ENCODE measurements at places on chromosomes 13 and 19.
A peak's percentile ranks its signal among the peaks of the same experiment; 100 is the strongest.

DNA sequence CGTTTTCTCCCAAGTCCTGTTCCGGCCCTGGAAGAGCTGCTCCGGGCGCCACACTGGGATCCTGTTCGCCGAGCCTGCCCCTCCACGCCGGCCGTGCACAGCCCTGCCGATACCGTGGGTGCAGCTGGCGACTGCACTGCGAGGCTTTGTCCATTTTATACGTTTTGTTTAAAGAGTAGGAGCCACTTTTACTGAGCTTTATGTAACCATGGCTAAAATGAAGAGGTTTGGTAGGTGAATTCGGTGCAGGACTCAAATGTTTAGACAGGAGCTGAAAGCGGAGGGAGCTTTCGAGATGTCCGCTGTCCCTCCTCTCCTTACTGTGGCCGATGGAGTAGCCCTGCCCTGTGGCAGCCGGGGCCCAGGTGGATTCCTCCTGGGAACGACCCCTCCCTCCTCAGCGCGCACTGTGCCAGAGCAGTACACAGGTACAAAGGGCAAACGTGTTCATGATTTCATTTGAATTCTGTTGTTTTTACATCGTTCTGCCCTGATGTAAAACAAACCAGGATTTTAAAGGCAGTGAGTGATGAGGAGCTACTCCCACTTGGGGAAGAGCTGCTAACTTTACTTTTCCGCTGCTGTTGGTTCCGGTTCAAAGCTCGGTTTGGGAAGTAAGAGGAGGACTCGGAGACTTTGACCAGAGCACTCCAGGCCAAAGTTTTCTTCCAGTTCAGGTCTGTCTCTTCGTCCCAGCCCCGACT is 1.7 kb downstream of the COL4A2 start:
- DNase-seq: no peak

GRCh38 chr19:58007285-58007684 is 4.7 kb upstream of the ZNF606 start:
- no peak for DNase-seq

- peak; percentile 17 for DNase-seq
These were observed 21.1 kb upstream of the ZNF766 start for GRCh38 chr19:52248241-52248640.

- DNase-seq: no peak
These were observed 15.2 kb downstream of the LNX2 start for GRCh38 chr13:27605099-27605498.

GRCh38 chr13:50094615-50095293 is 79.5 kb downstream of the KCNRG start:
- DNase-seq: no peak

DNA sequence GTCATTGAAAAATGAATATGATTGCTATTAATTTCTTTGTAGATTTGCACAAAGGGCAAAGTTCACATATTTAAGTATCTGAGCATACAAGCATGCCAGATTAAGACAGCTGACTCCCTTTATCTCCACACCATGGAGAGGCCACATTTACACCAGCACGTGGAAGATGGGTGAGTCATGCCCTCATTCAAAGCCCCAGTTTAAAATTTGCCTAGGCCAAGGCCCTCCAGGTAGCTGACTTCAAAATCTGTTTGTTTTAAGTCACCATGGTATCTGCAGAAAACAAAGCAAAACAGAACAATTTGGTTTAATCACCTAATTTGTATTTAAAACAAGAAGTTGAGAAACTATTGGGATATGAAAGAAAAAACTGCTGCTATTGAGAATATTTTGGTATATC is 109.2 kb downstream of the ESD start:
- no peak for DNase-seq

GRCh38 chr13:47774671-47774994 is 226.4 kb downstream of the SUCLA2 start:
- no peak for DNase-seq

GRCh38 chr19:10800488-10800887 is 35.5 kb downstream of the TMED1 start:
- DNase-seq: no peak

DNA sequence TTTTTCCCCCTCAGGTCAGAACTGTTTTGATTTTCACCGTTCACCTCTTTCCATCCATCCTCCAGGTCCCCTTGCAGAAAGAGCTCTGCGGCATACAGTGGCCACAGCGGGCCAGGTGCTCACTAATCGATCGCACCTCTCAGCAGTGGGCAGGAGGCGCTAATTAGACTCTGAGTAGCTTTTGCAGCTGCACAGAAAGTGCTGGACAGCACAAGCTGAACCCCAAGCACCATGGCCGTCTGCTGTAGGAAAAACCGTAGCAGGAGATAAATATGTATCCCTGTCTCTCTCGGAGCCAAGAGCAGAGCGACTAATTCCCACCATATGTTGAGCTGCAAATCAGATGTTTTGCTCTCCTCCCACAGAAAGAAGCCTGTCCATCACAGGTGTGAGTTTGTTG is 54.4 kb downstream of the PEX11G start:
- no peak for DNase-seq

- no peak for DNase-seq
These were observed 15.7 kb downstream of the ARID3A start for GRCh38 chr19:941292-942132.

GRCh38 chr19:524062-524674 is 7.4 kb upstream of the CDC34 start:
- DNase-seq: no peak

DNA sequence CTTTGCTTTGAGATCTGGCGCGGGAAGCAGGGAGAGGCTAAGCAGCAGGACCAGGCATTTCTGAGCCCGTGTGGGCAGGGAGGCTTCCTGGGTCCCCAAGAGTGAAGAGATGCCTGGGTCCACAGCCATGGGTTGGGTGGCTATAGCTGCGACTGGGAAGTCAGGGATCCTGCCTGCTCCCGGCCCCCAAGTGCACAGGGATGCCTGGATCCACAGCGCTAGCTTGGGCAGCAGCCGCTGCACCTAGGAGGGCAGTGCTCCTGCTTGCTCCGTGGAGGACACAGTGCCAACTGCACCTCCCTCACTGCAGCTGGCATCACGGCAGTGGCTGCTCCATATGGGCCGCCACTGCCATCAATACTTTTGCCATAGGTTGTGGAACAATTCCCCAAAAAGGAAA is 384.7 kb downstream of the PCDH9 start:
- DNase-seq: no peak

- DNase-seq: no peak
These were observed 31.0 kb upstream of the MIER2 start for GRCh38 chr19:375395-376110.

GRCh38 chr19:45906221-45906620 is 3.8 kb upstream of the MYPOP start:
- no peak for DNase-seq

DNA sequence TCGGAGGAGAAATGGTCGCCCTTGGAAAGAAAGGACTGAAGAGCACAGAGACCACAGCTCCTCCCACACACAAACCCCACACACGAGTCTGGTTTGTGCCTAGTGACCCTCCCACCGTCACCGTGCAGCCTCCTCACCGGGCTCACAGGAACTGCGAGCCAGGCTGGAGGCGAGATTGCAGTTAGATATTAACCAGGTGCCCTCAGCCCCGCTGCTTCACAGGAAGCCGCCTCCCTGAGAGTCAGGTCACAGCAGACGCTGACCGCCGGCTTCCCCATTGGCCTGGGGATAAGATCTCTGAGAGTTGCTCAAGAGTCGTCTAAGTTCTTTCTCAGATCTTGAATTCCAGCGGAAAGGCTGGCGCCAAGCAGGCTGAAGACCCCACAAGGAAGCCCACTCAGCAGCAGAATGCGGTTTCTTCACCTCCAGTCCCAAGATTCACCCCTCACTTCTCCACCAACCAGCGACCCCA is 870 bp downstream of the ZNF44 start:
- DNase-seq: no peak

DNA sequence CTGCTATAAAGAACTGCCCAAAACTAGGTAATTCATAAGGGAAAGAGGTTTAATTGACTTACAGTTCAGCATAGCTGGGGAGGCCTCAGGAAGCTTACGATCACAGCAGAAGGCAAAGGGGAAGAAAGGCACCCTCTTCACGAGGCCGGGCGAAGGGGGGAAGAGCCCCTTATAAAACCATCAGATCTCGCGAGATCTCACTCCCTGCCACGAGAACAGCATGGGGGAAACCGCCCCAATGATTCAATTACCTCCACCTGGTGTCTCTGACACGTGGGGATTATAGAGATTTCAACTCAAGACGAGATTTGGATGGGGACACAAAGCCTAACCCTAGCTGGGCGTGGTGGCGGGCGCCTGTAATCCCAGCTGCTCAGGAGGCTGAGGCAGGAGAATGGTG is 42.8 kb downstream of the SLC6A16 start:
- DNase-seq: no peak

DNA sequence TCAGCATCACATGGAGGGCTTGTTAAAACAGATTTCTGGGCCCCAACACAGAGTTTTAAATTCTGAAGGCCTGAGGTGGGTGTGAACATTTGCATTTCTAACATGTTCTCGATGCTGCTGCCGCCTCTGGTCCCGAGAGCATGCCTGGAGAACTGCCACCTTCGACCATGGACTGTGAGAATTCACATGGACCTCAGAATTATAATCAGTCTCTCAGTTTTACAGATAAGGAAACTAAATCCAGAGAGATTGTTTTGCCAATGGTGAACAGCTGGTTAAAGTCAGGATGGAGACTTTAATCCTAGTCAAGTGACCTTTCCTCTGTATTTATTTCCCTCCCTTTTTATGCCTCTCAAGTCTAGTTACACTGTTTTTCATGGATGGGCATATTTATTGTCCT is 14.7 kb downstream of the ALOX5AP start:
- DNase-seq: no peak

DNA sequence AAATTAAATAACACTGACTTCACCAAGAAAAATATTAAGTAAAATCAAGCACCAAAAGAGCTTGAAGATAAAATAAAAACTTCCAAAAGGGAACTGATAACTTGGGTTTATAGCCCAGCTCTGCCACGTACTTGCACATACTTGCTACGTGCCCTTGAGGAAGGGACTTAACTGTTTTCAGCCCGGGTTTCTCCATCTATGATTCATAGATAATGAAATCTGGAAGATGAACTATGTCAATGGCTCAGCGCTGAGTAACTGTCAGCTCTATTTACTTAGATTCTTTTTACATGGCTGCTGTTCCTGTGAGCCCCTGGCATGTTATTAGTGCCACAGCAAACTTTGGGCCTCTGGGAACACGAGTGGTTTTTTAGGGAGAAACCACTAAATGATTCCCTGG is 9.6 kb upstream of the ZC3H13 start:
- no peak for DNase-seq

DNA sequence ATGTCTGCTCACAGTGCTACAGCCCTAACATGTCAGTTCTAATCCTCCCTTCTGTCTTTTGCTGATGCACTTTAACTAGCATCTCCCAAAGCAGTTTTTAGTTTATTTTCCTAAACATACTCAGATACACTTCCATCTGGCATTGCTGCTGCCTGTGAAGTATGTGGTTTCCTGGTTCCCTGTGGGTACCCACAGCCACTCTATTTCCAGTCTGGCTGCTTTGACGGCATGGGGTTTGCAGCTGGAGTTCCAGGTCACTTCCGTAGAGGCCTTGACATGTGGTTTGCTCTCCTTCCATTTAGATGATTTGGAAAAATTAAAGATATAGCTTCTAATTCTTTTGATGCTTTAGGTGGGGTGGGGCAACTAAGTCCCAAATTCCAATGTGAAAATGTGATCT is 375.5 kb downstream of the PCDH20 start:
- no peak for DNase-seq

DNA sequence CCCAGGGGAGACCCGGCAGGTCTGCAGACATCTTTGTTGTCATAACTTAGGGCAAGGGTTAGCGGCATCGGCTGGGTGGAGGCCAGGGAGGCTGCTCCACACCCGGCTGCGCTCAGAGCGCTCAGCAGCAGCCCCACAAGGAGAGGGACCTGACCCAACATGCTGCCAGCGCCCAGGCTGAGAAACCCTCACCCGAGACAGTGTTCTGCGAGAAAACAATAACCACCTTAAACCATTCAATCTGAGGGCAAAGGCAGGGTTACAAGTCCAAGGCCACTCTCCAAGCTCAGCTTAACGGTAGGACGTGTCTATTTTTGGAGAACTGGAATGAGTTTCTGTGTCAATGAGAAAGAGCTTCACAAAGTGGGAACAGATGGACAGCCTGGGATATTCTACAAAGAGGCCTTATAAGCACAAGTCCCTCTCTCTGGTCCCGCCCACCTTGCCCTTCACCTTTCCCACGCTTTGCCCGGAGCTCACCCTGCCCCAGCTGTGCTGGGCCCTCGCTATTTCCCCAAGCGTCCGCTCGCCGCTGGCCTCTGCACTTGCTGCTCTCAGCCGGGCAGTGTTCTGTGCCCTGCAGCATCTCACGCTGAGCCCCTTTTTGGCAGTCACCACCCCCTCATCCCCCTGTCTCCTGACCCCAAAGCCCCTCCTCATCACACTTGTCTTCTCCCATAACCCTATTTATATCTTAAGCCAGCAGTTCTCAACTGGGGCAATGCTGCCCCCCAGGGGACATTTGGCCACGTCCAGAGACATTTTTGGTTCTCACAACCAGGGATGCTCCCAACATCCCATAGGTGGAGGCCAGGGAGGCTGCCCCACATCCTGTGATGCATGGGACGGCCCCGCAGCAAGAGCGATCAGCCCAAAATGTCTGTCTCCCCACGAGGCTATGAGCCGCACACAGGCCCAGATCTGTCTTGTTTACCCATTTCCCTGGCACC is 17.6 kb downstream of the PPP1R12C start:
- DNase-seq: no peak

- no peak for DNase-seq
These were observed 763.8 kb downstream of the SLITRK5 start for GRCh38 chr13:88434953-88435352.

DNA sequence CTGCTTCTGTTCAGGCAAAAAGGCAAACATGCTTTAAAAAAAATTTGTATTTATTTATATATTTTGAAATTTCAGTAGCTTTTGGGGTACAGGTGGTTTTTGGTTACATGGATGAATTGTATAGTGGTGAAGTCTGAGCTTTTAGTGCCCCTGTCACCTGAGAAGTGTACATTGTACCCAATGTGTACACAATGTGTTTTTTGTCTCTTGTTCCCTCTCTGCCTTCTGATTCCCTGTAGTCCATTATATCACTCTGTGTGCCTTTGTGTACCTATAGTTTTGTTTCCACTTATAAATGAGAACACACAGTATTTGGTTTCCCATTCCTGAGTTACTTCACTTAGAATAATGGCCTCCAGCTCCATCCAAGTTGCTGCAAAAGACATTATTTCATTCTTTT is 77.4 kb downstream of the PDS5B start:
- DNase-seq: no peak

DNA sequence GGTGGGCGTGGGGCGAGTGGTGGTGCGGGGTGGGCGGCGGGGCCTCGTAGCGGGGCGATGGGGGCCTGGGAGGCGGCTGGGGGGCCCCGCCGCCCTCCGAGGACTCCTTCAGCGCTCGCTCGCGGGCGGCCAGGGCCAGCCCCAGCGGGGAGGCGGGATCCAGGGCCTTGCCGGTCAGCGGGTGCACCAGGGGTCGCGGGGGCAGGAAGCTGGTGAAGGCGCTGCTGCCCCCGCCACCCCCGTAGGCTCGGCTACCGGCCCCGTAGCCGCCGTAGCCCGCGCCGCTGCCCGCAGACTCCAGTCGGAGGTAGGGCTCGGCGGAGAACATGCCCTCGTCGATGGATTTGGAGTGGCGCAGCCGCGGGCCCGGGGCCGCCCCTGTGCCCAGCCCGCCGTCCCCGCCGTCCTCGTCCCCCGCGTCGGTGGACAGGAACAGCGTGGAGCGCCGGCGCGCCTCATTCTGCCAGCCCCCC is 18.6 kb downstream of the C19orf81 start:
- DNase-seq: no peak

GRCh38 chr13:45752510-45752909 is 50.4 kb downstream of the CBY2 start:
- DNase-seq: no peak

- DNase-seq: no peak
These were observed 951 bp upstream of the MTUS2 start for GRCh38 chr13:28819046-28819730.
